ENCODE measurements at places on chromosomes 4 and X.

DNA sequence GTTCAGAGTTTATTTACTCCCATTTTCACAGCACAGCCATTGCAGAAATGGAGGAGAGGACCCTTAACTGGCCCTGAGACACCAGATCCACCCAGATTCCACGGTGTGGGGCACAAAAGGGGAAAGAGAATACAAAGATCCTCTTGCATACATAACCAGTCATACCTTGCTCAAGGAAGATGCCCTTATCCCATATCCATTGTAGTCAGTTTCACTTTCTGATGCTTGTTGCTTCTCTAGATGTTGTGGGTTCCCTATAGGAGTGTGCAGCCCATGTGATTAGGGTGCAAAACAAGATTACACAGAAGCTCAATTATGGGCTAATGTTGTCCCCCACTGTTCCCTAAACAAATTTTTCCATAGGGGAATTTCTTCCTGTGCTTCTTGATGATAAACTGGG lies 1309.0 kb upstream of the PABPC4L start:
- no peak for DNase-seq

- no peak for DNase-seq
Observed at GRCh38 chr4:2968381-2968780, 5.0 kb downstream of the GRK4 start.

DNA sequence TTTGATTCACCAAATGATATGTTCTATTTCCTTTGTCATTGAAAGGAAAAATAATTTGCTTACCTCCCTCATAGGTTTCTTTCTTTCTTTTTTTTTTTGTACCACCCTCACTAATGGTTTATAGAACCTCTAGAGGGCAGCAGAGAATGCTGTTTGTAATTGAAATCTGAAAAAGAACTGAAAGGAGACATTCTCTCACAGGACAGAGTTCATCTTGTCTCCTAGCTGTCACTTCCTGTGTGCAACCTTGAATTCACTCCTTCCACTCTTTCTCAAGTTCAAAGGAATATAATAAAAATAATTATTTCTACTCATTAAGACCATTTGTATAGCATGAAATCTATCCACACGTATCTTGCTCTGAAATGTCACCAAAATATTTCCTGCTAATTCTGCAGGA lies 51.0 kb downstream of the GUCY1B1 start:
- DNase-seq: peak; percentile 71

DNA sequence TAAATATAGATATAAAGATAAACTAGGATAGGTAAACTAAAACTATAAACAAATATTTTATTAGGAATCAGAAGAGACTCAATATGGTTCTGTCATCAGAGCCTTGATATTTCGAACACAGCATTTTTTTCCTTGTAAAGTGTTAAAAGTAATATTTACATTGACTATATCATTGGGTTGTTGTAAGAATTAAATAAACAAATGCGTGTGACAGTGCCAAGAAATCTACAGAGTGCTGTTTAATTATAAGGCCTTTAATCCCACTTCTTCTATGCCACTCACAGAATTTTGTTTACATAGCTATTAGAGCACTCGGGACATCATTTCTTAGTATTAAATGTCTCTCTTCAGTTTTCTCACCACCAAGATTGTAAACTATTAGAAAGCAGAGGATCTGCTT lies 807.4 kb downstream of the FSTL5 start:
- no peak for DNase-seq

DNA sequence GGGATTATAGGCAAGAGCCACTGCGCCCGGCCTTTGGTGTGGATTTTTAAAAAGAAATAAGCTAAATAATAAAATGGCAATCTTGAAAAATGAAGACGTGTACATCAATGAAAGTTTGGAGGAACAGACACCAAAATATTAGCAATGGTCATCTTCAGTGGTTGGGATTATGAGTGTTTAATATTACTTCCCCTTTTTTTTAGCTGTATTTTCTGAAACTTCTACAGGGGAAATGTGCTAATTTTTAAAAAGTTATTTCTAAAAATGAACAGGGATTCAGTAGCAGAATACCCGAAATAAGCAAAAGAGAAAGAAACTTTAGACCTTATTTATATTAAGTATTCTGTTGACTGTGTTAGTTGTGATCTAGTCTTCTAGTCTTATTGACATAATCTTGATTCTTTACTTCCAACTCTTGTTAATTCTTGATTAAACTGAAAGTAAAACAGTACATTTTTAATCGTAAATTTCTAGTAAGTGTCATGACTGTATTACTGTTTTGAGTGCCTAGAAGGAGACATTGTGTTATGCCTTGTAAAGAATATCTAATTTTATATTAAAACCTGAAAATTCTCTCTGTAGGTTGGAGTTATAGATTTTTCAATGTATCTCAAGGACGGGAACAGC lies 51.3 kb downstream of the RUFY3 start:
- DNase-seq: no peak

DNA sequence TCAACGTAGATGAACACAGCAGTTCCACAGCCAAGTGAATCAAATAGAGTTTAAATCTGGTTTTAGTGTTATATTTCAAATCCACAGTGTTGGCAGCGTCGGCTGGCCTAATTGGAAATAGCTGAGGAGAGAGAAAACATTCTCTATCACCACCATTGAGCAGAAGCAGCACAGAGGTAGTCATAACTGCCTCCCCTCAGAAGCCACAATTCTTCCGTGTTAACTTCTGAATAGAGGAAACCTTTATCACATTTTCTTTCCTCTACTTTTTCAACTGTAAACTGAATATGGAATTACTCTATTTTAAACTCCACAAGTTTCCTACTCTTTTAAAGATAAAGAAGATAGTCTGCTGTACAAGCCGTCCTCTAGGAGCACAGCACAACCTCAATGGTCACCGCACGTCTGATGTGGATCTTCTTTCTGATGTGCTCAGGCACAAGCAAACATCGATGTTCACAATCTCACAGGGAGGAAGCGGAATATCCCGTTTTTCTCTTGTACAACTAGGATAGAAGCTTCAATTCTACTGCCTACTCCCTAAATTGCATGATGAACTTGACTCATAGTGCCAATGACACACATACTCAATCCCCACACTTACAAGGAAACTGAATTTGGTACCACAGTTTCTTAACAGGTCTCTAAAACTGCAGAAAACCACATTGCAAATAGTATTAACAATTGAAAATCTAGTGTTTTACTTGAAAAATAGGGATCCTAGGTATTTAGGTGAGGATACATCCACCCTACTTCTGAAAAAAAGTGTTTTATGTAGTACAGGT lies 217.8 kb upstream of the ETNPPL start:
- no peak for DNase-seq

DNA sequence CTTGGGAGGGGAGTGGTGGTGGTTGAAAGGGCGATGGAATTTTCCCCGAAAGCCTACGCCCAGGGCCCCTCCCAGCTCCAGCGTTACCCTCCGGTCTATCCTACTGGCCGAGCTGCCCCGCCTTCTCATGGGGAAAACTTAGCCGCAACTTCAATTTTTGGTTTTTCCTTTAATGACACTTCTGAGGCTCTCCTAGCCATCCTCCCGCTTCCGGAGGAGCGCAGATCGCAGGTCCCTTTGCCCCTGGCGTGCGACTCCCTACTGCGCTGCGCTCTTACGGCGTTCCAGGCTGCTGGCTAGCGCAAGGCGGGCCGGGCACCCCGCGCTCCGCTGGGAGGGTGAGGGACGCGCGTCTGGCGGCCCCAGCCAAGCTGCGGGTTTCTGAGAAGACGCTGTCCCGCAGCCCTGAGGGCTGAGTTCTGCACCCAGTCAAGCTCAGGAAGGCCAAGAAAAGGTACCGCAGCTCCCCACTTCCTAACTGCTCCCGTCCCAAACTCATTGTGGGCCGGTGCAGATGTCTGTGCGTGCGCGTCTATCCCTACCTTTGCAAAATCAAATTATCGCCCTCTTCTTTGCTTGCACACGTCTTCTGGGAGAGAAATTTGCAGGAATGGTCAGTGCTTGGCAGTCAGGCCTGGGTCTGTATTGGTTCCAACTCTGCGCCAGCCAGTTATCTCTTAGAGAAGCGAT lies 533 bp downstream of the IL15 start:
- peak; percentile 77 for DNase-seq

DNA sequence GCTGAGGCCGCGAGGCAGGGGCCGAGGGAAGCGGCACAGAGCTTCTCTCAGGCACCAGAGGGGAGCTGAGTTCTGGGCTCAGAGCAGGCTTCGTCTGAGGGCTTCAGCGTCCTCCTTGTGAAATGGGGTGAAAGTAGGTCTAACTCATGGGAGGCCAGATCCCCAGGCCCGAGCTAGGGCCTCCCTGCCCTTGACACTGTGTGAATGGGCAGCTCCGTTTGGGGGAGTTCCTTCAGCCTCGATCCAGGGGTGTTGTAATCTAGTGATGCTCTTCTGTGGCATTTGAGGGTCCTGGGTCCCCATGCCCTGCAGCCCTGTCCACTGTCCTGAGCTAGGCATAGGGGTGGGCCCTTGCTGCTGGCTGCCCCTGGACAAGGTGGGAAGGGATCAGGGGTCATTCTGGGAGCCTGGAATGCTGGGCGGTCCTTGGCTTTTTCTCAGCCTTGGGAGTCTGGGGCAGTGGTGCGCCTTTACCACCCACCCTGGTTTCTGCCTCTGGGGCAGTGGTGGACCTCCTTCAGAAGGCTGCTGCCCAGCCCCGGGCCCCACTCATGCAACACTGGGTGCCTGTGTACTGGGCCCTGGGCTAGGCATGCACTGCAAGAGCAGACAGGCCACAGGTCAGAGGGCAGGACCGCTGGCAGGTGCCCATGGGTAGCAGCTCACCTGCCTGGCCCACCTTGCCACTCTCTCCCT lies 4.1 kb downstream of the SH3BP2 start:
- DNase-seq: no peak

GRCh38 chrX:155715141-155715540 lies 102.4 kb upstream of the TMLHE start:
- DNase-seq: no peak

GRCh38 chrX:110399497-110399896 lies 40.8 kb downstream of the RTL9 start:
- DNase-seq: no peak

- no peak for DNase-seq
Observed at GRCh38 chrX:97797076-97797475, 913.4 kb downstream of the RPA4 start.

GRCh38 chr4:99847362-99847976 lies 30.8 kb downstream of the DAPP1 start:
- peak; percentile 84 for DNase-seq

DNA sequence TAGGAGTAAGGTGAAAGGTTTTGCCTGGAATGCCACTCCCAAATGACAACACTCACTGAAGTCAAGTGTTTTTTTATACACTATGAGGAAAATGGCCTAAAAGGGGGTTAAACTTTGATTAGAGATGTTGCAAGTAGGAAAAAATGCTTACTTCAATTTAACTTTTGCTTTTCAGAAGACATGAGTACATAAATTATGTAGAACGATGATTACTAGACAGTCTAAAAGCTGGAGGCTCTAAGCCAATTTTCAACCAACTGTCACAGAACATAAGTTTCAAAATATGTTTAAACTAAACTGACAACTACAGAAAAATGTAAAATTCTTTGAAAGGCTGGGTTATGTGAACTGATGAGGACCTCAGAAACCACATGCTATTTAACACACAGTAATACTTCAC lies 83.4 kb downstream of the SHISA3 start:
- DNase-seq: no peak

- peak; percentile 71 for DNase-seq
Observed at GRCh38 chr4:123418351-123418931, 21.8 kb downstream of the SPRY1 start.

DNA sequence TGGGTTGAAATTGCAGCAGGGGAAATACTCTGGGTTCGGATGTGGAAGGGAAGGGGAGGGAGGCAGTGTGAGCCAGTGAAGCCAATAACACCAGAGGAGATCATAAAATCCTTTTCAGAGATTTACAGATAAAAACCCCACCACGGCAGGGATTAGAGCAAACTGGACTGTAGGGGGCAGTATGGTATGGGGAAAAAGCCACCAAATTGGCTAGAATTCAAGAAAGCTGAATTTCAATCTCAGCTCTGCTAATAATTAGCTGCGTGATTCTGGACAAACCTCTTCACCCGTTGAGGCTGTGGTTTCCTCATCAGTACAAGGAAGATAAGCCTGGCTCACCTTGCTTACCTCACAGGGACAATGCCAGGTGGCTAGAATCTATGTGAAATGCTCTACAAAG lies 108.1 kb downstream of the ATG4A start:
- DNase-seq: peak; percentile 54

GRCh38 chr4:154564311-154564710 lies 1.5 kb downstream of the FGB start:
- no peak for DNase-seq

DNA sequence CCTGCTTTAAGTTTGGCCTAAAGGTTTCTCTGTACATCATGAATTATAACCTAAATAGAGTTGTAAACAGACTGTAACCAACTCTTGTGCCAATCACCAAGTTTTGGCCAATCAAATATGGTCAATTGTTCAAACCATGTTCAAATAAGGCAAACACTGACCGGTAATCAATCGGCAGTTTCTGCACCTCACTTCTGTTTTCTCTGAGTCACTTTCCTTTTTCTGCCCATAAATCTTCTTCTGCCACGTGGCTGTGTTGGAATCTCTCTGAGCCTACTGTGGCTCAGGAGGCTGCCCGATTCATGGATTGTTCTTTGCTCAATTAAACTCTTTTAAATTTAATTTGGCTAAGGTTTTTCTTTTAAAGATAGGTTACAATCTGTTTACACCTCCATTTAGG lies 16.5 kb upstream of the ENPP6 start:
- DNase-seq: peak; percentile 53

GRCh38 chrX:72142094-72142793 lies 10.5 kb upstream of the RTL5 start:
- no peak for DNase-seq

DNA sequence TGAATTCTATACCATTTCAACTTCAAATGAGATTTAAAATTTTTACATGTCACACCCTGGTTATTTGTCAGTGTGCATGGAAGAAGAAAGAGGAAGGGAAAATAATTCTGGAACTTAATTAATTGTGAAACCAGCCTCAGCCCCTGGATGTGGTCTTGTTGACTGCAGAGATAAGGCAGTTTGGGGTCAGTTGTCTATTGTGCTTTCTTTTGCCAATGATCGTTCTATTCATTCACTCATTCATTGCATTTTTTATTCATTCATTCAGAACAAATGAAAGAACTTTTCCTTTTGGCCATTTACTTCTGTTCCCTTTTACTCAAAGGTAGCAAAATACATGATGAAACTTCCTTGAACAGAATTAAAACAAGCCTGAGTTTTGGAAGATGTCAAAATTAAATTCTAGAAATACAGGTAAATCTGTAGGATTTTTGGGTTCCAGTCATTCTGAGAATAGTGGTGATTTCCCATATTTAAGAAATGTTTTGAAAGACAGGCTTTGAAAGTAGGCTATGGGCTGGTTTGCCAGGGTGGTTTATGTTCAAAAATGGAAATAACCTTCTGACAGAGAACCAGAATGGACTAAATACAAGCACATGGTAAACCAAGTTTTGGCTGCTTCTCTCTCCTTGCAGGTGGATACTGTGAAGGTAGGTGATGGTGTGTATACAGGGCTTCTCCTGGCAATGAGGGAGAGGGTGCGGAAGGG lies 35.7 kb downstream of the PARM1 start:
- no peak for DNase-seq

All from activated CD4-positive, alpha-beta T cell treated with anti-CD3 and anti-CD28 coated beads, Interleukin-2, amount 10 ng/mL, durations not matched to agents 24 days and 14 days (primary cell).